ENCODE measurements at places on chromosomes 12 and 14. TPM values are rescaled to one million over a fixed set of nuclear protein-coding genes. Genes with fewer than 3 reads are reported as not detected.

Gene RNASE1
- 7.8 TPM for total RNA-seq

Gene TMEM120B
- total RNA-seq: 16.6 TPM

Gene KCNJ8
- 4.4 TPM for total RNA-seq

Gene TAMALIN
- 3.4 TPM for total RNA-seq

Gene APOF
- total RNA-seq: not detected

Gene TAS2R13
- 25.0 TPM for total RNA-seq

Gene HCAR1
- 0.31 TPM for total RNA-seq

Gene ATL1
- 85.1 TPM for total RNA-seq

Gene ASCL1
- total RNA-seq: 15.0 TPM

Gene SIRT4
- 2.2 TPM for total RNA-seq
